ENCODE measurements at places on chromosomes 4 and X.
A peak's percentile ranks its signal among the peaks of the same experiment; 100 is the strongest.

DNA sequence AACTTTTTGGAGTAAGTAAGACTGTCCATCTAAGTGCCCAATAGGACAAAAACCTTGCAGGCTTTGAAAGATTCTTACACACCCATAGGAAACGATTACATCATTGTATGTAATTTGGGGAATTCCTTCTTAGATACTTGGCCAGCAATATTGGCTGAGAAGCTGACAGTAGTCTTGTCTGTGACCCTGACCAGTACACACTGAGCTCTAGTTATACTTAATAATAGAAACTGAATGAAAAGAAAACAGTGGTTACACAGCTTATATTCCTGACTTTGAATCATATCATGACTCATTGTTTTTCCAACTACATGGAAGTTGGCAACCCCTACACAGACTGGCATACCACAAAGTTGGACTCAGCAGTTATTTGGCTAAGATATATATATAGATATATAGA, 7.1 kb upstream of the TLR2 start:
- DNase-seq: no peak

GRCh38 chrX:97619499-97619898, 735.8 kb downstream of the RPA4 start:
- no peak for DNase-seq

DNA sequence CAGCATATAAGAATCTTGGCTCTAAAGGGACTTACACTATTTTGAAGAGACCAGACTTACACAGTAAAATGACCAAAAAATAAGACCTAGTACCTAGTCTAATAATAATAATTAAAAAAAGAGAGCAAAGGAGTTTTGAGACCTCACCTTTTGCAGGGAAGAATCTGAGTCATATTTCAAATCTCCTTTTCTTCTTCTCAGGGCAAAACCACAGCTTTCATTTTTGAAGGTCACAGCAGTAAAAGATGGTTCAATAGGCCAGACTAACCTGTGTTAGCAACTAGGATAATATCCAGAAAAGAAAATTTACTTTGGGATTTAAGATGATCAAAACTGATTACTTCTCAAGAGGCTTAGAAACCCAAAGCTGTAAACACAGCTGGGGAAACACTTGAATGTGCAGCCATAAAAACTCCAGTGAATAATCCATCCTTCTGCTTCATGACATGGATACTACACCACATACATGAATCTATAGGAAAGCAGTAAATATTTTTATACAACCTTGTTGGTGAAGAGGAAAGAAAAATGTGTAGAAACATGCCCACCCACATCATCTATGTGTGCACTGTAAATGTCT, 25.9 kb upstream of the LNX1 start:
- DNase-seq: no peak

GRCh38 chr4:120071192-120071795, 4.6 kb upstream of the MAD2L1 start:
- DNase-seq: peak; percentile 64

DNA sequence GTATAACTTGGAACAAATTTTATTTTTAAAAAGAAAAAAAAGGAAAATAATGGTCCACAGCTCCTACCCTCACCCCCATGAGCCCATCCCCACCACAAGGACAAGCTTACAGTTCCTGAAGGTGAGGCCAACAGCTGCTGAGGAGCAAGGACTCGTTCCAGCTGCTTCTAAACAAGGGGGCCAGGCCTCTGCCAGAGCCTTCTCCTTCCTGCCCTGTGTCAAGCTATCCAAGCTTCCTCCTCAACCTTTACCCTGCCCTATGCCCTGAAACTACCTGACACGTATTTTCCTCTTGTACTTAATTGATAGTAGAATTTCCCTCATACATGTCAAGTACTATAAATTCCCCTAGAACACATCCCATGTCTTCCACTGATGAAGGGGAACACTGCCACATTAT, 8.8 kb downstream of the SH3D19 start:
- DNase-seq: no peak

DNA sequence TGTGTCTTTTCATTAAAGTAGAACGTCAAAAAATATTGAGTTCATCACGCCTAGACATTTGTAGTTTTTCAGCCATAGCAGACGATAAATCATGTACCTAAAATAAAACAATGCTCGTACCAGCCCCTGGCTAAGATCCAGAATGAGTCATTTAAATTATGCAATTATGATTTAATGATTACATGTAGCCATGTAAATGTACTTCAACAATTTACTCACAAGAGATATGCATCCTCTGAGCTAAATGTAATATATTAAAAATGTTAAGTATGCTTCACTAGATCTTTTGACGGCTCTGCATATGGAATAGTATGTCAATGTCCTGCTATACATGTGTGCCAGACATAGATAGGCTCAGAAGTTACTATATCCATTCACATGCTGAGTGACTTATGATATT, 1077.8 kb downstream of the ARAP2 start:
- DNase-seq: no peak

DNA sequence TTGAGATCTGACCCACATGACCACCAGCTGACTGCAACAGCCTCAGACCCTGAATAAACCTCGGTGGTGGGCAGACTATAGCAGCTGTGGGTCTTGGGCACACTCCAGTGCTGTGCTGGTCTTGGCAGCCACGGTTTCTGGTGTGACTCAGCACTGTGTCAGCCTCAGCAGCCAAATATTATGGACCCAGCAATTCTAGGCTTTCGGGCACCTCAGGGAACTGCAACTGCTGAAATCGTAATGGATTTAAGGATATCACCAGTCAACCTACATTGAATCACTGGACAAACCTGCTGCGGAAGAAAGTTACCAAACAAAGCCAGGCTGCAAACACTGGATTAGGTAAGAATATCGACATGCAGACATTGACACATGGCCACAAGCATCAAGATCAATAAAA, 10.5 kb upstream of the UBE2NL start:
- no peak for DNase-seq

- no peak for DNase-seq
Observed at GRCh38 chr4:53676402-53676871, 85.2 kb upstream of the LNX1 start.

- DNase-seq: peak; percentile 27
Observed at GRCh38 chr4:180615746-180616145, 1627.5 kb upstream of the TENM3 start.

DNA sequence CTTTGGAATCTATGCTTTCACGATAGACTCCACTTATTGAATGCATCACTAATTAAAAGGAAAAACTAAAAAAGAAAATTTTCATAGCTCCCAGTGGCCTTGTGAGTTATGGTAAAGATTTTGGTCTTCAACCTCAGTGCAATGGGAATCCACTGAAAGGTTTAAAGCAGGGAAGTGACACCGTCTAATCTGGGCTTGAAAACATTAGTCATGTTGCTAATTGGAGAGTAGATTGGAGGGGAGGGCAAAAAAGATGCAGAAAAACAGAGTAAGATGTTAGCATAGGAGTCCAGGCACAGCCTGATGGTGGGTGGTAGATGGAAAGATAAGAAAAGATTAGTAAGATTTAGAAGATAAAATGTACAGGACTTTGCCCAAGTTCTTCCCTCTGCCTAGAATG, 633.1 kb upstream of the FTHL17 start:
- DNase-seq: no peak

DNA sequence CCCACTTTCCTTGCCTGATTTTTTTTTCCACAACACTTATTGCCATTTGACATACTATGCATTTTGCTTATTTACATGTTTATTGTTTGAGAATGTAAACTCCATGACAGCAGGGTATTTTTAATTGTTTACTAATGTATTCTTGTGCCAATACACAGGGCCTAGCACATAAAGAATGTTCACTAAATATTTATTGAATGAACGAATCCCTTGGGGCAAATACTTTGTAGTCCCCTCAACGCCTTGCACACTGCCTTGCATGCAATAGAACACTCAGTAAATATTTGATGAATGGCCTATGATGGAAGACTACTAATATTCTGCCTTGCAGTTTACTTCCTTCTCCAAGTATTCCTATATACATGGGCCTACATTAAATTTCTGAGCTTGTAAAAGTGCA, 1.4 kb upstream of the PRPS1 start:
- no peak for DNase-seq

DNA sequence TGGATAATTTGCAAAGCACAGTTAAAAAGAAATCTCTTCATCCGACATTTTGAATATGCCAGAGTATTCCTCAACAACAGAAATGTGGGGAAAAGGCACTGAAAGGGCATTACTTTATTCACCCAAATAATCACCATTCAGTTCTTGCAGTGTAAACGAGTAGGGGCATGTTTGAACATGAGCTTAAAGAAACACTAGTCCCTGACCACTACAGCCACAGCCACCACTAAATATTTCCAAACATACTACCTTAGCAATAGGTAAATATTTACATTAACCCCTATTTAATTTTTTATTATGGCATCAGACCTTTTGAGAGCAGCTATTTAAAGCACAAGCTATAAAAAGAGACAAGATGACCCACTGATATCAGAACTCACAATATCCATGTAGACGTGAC, 27.6 kb downstream of the MCF2 start:
- DNase-seq: no peak

DNA sequence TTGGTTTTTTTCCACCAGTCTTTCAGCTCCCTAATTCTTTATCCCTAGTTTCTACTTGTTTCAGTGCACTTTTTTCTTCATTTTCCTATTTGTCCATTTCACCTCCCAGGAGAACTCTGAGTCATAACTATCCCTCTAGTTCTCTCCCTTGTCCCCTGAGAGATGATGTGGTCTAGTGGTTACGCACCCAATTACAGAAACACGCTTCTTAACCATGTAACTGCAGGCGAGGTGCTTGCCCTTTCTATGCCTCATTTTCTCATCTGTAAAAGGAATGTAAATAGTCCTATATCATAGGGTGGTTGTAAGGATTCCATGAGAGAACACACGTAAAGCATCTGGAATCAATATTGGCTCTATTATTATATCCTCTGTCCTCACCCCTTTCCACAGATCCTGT, 8.8 kb upstream of the GRPR start:
- DNase-seq: peak; percentile 2

DNA sequence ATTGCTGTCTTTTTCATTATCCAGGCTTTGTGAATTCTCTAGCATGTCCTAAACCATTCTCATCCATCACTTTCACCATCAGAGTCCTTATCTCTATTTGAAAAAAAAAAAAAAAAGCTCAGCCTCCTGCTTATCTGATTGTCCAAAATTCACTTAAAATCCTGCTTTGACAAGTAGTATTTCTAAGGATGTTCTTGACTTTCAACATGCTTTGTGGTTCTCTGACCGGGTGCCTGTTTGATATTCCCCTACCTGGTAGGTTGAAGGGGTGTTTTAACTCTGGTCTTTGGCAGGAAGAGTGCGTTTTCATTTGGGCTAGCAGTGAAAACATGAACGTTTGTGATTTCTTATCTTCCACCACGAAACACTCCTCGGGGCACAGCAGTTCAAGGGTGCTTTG, 17.3 kb upstream of the BBS12 start:
- DNase-seq: no peak

GRCh38 chr4:10534820-10535219, 77.6 kb upstream of the ZNF518B start:
- no peak for DNase-seq

DNA sequence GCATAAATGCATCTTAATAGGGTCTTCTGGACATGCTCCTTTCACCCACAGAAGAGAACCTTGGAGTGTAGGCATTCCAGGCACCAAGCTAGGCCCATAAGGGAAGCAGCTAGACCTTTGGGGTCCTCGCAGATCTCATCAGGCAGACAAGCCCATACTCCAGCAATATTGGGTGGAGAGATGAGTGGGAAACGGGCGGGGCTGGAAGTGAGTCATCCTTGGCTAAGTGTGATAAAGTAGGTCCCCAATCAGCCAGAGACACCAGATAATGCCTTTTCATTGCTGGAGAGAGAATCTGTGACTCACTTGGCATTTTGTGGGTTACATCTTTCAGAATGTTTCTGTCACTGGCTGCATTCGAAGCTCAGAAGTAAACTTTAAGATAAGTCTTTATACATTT, 133.3 kb upstream of the MBNL3 start:
- peak; percentile 2 for DNase-seq

DNA sequence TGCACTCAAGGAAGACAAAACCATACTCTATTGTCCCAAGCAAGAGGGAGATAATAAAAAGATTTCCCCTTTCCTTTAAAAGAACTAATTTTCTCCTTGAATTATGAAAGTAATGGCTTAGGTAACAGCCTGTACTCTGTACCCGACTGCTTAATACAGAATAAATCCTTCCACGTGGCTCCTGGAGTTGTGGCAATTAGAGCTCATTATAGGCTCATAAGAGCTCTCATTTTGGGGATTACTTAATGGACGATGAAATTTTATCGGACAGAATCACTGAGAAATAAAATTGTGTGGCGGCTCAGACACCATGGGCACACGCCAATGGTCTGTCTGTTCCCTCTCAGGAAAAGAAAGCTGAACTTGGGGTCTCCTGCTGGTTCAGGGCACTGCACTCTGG, 2.8 kb upstream of the GSX2 start:
- DNase-seq: no peak

GRCh38 chrX:65331371-65331770, 203.2 kb downstream of the LAS1L start:
- no peak for DNase-seq

DNA sequence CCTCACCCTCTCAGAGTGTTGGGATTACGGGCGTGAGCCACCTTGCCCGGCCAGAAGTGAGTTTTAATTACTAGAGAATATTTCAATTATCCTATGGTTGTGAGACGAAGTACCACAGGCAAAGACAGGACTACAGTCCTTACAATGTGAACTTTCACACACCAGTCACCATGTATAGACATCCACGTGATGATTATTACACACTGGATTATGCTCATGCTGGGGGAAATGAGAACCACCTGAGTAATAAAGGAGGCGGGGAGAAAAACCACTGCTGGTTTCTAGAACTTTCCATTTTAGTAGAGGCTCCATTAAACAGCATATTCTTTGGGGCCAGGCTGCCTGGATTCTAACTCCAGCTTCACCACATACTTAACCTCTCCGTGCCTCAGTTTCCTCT, 42.5 kb upstream of the TLR2 start:
- no peak for DNase-seq

DNA sequence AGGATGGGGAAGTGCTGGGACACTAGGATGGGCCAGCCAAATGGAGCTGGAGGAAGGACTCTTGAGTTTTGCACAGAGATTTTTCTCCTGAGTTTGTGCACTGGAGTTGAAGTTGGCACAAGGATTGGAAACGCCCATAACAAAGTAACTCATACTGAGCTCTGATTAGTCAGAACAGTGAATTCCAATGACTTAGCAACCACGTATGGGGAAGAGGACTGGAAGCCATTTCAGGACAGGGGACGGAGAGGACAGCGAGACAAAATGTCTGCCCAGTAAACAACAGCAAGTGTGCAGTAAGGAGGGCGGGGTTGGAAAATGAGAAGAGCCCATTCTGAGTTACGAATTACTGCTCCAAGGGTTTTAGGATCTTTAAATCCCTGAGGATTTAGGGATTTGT, 5.9 kb downstream of the RIPPLY1 start:
- no peak for DNase-seq

DNA sequence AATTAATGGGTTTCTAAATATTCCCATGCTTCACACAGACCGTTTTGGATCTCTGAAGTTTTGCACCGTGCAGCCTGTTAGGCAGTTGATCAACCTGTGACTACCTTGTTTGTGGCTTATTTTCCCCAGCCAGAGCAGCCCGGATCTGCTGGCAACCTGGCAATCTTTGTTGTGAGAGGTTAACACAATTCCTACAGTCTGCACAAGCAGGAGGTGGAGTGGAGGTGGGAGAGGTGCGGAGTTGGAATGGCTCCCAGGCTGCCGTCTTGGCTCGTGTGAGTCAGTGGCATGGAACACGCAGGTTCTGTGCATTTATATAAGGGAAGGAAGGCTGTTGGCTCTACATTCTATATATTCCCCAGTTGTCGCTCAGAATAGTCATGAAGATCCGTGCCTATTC, 70.9 kb upstream of the STOX2 start:
- DNase-seq: no peak

GRCh38 chrX:107978071-107978470, 4.1 kb downstream of the TEX13B start:
- DNase-seq: no peak

Data from SK-MEL-5 (cell line).